ENCODE measurements at places on chromosomes 13 and 19.

DNA sequence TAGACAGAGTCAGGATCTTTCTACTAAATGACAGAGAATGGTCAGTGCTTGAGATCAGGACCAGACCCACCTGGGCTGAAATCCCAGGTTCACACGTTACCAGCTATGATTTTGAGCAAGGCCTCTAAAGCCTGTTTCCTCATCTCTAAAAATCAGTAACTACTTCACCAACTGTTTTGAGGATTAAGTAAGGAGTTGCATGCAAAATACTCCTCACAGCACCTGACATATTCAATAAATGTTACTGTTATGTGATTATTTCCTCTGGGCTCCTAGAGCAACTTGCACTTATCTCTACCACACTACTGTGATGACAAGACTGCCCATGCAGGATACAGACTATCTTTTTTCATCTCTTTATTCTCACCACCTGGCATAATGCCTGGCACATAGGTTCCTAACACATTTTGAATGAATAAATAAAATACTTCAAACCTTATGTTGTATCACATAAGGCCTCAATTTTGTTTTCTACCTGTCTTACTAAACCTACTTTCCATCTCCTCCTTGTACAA, 1.8 kb downstream of the KATNAL1 start:
- DNase-seq, result no peak

- no peak for DNase-seq
Measured at GRCh38 chr13:62250501-62251201, 835.0 kb upstream of the PCDH20 start.

DNA sequence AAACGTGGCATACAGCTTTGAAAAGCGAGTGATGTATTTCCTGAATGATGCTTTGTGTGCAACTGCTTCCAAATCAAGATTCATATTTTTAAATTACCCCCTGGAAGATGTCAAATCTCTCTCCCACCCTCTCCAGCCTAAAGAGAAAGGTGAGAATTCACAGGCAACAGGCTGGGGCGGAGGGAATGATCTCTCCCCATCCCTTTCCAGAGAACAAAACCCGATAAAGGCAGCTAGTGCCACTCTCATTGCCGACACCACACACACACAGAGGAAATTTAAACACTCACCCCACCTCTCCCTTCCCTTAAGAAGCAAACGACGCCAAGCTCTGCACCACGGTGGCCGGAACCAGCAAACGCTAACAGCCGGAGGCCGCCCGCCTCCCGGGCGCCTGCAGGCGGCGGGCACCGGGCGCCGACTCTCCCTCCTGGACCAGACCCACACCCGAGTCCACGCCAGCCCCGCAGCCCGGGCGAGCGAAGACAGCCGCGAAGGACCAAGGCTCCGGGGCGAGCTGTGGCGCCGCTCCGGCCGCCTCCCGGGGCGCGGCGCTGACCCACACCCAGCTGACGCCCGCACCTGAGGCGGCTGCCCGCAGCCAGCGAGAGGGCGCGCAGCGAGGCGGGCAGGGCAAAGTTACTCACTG, 477 bp downstream of the LNX2 start:
- no peak for DNase-seq

DNA sequence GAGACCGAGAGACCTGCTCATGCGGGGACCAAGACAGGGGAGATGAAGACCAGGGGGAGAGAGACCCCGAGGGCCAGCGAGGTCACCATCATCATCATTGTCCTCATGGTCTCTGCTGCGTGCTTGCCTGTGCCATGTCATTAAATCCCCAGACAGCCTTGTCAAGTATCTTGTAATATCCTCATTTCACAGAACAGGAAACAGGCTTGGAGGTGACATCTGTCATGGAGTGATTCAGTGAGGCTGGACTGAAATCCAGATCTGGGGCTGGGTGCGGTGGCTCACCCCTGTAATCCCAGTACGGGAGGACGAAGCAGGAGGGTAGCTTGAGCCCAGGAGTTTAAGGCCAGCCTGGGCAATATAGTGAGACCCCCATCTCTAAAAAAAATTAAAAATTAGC, 5.9 kb upstream of the NANOS2 start:
- no peak for DNase-seq

DNA sequence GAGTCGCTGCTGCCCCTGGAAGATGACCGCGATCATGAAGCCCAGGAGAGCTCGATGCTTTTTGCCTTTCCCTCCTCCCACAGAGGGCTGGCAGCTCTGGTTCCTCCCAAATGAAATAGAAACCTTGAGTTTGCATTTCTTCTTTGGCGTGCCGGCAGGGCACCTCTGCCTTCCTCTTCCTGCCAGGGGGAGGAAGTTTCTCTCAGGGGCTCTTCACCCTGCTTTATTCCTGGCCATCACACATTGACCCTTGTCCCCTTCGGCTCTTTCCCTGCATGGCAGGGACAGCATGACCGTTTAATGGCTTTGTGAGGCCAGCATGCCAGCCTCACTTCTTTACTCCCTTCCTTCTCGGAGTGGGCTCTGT, 47.9 kb downstream of the ACTN4 start:
- no peak for DNase-seq

DNA sequence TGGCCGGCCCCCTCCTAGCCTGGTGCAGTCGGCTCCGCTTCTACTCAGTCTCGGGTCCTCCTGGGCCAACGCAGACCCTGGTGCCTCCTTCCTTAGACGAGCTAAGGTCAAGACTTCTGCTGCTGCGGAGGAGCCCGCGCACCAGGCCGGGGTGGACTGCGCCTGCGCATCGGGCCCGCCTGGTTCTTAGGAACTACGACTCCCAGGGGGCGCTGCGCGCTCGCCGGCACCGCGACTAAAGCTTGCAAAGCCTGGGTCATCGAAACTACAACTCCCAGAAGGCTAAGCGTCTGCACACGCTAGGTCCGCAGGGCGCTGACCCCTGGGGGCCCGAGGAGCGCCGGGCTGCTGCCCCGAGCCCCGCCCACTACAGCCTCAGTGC, at the start of gene ZNF835:
Gene ZNF835 (minus strand): TSS at position 145 of the 382 bp plus-strand sequence. CDS start 6,559 bp downstream, outside the sequence.
- peak; percentile 91 for DNase-seq

- DNase-seq, result no peak
Measured at GRCh38 chr13:79458436-79458835, 22.5 kb upstream of the NDFIP2 start.

- DNase-seq, result no peak
Measured at GRCh38 chr13:99041788-99042187, 63.9 kb upstream of the DOCK9 start.

DNA sequence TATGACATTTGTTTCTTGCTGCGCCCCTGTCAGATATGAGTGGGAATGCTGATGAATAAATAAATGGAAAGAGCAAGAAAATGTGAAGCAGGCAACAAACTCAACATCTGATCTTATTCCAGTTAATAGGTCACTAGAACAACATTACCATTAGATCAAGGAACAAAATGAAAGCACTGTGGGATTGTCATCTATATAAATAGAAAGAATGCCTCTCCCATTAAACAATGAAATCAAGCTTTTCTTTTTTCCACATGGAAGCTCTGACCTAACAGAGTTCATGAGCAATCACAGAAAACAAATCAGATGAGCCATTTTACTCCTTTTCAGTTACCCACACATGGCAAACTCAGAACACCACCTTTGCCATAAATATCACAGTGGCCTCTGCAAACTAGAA, 354.8 kb downstream of the SUCLA2 start:
- DNase-seq, result no peak
